ENCODE measurements at places on chromosomes 1 and 21.

- no peak for DNase-seq
These were observed 27.8 kb downstream of the COL18A1 start for GRCh38 chr21:45432575-45433255.

DNA sequence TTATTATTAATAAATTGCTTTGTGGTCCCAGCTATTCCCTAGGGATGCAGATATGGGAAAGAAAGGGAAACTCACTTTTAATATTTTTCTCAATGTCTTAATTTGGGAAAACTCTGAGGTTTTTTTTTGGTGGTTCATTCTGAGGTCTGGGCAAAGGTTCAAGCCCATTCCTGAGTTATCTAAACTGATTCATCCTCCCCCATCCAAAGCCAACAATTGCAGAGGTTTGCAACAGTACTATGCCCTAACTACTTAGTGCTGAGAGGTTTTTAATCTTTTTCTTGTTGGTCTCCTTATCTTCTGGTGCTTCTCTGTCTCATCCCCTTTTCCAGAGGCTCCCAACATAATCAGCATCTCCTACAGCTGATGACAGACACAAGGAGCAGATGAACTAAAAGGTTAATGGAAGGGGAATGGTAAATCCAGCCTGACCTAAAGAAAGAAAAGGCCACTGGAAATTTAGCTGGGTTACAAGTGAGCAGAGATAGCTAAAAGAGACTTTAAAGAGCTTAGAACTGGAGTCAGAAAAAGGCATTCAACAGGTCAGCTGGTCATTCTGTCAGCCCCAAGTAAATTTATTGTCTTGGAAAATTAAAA, 390.4 kb downstream of the TGFB2 start:
- DNase-seq = no peak

DNA sequence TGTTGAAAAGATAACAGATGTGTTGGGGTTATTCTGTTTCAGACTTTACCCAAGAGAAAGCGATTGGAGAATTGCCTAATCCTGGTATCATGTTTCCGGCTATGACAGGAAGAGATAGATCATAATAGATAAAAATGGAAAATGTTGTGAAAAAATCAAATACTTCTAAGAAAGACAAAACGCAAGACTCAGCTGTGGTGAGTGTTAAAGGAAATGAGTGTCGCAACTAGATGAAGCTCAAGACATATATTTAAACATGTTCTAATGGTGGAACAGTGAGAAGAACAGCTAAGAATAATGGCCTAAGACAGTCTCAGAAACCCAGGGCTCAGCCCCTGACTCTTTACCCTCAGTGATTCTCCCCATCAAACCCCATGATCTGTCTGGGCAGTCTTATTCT, 426.7 kb upstream of the RUNX1 start:
- no peak for DNase-seq

DNA sequence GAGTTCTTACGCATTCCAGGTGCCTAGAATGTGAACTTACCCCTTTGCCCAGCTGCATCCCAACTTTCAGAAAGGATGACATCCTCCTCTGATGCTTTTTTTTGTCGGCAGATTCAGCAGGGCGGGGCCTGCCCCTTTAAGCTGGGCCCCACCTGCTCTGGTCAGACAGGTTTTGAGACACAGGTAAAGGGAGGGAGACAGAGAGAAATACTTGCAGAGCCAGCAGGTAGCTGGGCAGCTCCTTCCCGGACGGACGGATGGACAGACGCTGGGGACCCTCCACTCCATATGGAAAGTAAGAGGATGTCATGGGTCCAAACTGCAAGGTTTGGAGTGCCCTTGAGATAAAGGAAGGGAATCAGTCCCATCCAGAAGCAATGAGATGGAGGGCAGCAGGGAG, at the start of gene TMEM79:
TSS of gene TMEM79 (plus strand) at position 214 of the 400 bp plus-strand sequence. CDS start 902 bp downstream, outside the sequence.
- no peak for DNase-seq

GRCh38 chr1:24586119-24586518, 30.2 kb downstream of the NCMAP start:
- no peak for DNase-seq

DNA sequence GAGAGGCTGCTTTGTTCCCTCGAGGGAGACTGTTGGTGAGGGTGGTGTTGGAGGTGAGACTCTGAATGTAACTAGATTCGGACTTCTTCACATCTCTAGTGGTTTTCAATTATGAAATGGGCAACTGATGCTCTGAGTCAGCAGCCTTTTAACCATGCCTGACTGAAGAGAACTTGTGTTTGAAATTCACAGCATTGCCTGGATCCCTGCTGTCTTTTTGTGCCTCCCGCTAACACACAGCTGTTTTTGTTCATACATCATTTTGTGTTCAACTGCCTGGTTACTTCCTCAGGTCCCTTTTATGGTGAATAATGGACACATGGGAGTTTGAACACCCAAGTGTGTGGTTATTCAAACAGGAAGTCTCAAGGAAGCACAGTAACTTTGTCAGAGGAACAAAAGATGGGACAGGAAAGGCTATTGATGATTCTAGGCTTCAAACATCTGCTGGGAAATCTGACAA, 16.8 kb downstream of the LAMC1 start:
- no peak for DNase-seq

DNA sequence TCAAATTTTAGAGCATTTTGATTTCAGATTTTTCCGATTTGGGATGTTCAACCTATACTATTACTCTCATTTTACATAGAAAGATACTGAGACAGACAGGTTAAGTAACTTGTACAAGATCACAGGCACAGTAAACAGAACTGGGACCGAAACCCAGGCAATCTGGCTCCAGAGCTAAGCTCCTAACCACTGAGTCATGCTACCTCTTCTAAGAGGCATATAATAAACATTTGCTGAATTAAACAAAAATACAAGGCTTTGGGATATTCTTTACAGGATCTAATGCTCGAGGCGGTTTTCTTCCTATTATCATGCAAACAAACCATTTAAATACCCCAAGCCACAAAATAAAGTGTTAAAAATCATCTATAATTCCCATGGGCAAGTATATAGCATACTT, 50.3 kb downstream of the MCOLN2 start:
- DNase-seq = no peak

GRCh38 chr1:173175514-173176145, 31.5 kb downstream of the TNFSF4 start:
- DNase-seq = no peak

GRCh38 chr1:94283462-94283861, 46.1 kb upstream of the ARHGAP29 start:
- DNase-seq = no peak

GRCh38 chr1:167185974-167186657, 34.6 kb upstream of the POU2F1 start:
- no peak for DNase-seq

DNA sequence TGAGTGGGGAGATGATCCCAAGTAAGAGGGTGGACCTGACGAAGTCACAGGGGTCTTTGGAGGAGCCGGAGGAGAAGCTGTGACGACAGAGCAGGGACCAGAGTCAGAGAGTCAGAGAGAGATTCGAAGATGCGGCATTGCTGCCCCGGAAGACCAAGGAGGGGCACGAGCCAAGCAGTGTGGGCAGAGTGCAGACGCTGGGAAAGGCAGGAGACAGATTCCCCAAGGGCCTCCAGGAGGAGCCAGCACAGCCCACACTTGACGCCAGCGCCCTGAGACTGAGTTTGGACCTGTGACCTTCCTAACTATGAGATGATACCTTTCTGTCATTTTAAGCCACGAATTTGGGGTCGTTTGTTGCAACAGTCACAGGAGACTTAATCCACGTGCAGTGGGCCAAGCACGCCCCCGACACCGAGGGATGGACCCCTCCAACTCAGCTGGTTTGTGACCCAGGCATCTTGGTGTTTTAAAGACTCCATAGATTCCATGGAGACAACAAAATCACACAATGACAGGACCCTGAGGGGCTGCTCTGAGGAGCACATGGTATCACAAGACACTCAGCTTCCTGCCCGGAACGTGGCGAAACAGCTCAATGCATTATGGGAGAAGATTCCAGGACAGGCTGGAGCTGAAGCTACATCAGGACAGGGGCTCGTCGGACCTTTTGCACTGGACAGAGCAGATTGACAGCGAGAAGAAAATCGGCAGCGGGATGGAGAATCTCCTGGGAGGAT, 11.0 kb upstream of the TFF1 start:
- DNase-seq = no peak

GRCh38 chr1:92833840-92834239, 2.0 kb downstream of the RPL5 start:
- DNase-seq = no peak

DNA sequence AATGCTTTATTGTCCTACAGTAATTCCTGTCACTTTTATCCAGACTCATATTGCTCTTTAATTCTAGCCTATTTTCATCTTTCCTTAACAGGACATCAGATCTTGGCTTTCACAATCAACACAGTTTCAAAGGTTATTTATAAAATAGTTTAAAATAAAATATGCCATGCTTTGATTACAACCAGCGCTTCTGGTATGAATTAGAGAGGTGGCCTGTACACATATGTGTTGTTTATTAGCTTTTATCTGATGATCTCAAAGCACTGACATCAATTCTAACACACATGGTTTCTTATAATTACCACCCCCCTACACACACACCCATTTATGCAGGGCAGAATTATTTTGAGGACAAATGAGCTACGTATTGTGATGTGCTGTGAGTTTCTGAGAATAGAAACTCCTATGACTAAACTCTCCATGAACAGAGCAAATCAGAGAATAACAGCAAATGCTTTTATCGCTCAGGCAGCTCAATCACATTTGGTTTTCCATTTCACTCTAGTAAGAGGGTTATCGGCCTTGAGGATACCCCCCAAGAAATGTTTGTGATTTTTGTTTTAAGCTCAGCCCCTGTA, 18.0 kb downstream of the CD247 start:
- DNase-seq = no peak

GRCh38 chr1:230307213-230307612, 118.9 kb downstream of the PGBD5 start:
- no peak for DNase-seq

- no peak for DNase-seq
These were observed 5.9 kb upstream of the KIF26B start for GRCh38 chr1:245148861-245149260.

- no peak for DNase-seq
These were observed 238.4 kb downstream of the PLA2G4A start for GRCh38 chr1:187067160-187067559.

- no peak for DNase-seq
These were observed 1.3 kb downstream of the TOR1AIP2 start for GRCh38 chr1:179876300-179876715.

DNA sequence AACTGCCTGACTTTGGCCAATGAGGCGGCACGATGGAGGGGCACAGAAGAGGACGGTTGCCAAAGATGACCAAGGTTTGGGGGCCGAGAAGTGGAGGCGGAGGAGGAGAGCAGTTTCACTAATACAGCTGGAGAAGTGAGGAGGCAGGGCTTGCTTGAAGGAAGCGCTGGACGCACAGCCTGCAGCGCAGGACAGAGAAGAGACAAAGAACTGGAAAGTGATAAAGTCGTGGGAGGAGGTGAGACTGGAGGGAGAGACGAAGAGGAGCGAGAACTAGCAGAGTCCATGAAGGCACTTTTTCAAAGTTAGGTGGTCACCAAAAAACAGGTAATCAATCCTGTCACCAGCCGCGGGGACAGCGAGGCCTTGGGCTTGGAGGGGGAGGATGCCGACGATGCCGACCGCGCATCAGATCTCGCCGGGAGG, 771 bp downstream of the PACC1 start:
- DNase-seq = no peak

- no peak for DNase-seq
These were observed 104.1 kb upstream of the SLC25A33 start for GRCh38 chr1:9435153-9435636.

DNA sequence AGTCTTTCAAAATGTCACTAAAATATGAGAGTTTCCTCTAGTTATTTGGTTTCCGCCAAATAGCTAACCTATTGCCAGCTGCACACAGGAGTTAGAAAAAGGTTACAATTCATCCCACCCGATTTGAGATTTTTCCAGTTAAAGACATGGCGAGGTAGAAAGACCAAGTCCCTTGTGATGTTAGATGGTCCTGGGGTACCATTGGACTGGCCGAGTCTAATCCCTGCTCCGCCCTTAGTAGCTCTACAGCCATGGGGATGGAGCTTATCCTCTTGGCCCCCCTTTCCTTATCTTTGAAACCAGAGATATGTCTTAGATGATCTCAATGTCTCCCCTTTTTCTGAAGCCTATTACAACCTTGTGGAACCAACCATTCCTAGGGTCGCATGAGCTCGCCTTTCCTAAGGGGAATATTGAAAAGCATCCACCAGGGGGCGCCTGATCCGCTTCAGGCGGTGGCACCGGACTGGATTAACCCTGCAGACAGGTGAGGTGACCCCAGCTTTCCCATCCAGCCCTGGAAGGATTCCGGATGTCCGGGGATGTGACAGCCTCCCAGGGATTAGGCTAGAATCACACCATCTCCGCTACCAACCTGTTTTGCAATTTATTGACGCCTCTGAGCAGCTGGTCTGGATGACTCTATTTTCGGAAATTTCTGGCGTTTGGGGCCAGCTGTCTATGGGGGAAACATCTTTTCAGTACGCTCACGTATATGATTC, 68.3 kb upstream of the SIM2 start:
- DNase-seq = peak; percentile 13

- DNase-seq = no peak
These were observed 6.3 kb downstream of the BTG2 start for GRCh38 chr1:203311368-203312301.

DNA sequence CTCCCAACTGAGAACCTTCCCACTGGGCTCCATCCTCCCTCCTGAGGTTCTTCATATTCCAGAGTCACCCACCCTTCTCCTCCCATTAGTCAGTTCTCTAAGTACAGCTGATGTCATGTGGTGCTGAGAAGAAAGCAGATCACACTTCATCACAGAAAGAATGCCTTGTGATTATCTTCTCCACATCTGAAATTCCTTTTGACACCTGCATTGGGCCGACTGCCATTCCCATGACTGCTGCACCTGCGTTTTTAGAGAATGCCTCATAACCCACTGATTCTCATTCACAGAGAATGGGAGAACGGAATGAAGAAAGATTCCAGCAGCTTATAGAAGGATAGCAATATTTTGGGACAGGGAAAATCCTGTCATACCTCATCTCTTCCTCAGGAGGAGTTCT, 14.3 kb downstream of the LEPR start:
- DNase-seq = no peak

- DNase-seq = no peak
These were observed 71.2 kb downstream of the FGGY start for GRCh38 chr1:59368008-59368670.

DNA sequence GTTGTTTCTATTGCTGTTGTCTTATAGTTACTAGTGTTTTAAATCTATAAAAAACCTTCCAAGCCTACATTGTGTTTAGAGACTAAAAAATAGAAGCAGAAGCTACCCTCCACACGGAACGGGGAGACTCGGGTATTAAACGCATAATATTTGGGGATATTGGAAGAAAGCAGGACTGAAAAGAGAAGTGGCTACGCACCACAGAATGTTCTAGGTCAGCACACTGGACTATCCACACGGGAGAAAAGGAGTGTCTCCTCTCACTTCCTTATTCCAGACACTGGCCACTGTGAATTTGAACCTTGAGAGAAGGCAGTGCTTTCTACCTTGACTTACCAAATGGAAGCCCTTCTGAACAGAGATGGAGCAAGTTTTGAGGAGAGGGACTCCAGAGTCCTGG, 1.0 kb upstream of the OR10J4 start:
- DNase-seq = no peak

Data from activated T-helper 1 cell treated with Interleukin-2 at 50 U/mL for 16 hours (primary cell).